ENCODE measurements at places on chromosomes 7 and 10. TPM values are rescaled to one million over a fixed set of nuclear protein-coding genes. Genes with fewer than 3 reads are reported as not detected.

ATG9B gene
- total RNA-seq = 0.06 TPM

CPA5 gene
- total RNA-seq = 0.06 TPM

EPHA1 gene
- not detected for total RNA-seq

SMARCD3 gene
- 150 TPM for total RNA-seq

OR2A12 gene
- total RNA-seq = not detected

TDRD1 gene
- 0.06 TPM for total RNA-seq

CDK1 gene
- 183 TPM for total RNA-seq

ATRNL1 gene
- 13.0 TPM for total RNA-seq

CALCR gene
- total RNA-seq = not detected

MYH16 gene
- not detected for total RNA-seq

SLC26A5 gene
- total RNA-seq = not detected

PNLIPRP3 gene
- 0.06 TPM for total RNA-seq

WEE2 gene
- total RNA-seq = not detected

KIAA1217 gene
- total RNA-seq = 5.2 TPM

ZNF804B gene
- total RNA-seq = not detected

SLC12A9 gene
- total RNA-seq = 23.0 TPM

RPEL1 gene
- not detected for total RNA-seq

KNDC1 gene
- total RNA-seq = not detected

NDUFB8 gene
- 133 TPM for total RNA-seq

GRB10 gene
- total RNA-seq = 24.0 TPM

THNSL1 gene
- total RNA-seq = 6.0 TPM

TAS2R41 gene
- total RNA-seq = not detected

RBM48 gene
- 13.1 TPM for total RNA-seq

NACAD gene
- total RNA-seq = 2.9 TPM

RAPGEF5 gene
- total RNA-seq = 0.06 TPM

EGR2 gene
- 0.13 TPM for total RNA-seq

TMEM26 gene
- 0.71 TPM for total RNA-seq

HTR5A gene
- total RNA-seq = not detected

CCDC146 gene
- total RNA-seq = 0.92 TPM

GSTO2 gene
- 0.38 TPM for total RNA-seq

SPAM1 gene
- total RNA-seq = not detected

ARL4A gene
- 37.0 TPM for total RNA-seq

MMRN2 gene
- 1.9 TPM for total RNA-seq

CPN1 gene
- not detected for total RNA-seq

CTAGE8 gene
- total RNA-seq = 0.17 TPM

FAM25C gene
- total RNA-seq = not detected

PAPOLB gene
- 0.13 TPM for total RNA-seq

BAG3 gene
- total RNA-seq = 26.5 TPM

SLC13A1 gene
- not detected for total RNA-seq

CYP26C1 gene
- not detected for total RNA-seq

PTPRN2 gene
- 0.11 TPM for total RNA-seq

ANKRD61 gene
- 0.23 TPM for total RNA-seq

All from LHCN-M2 (cell line).